ENCODE measurements at places on chromosomes 2 and 18. TPM values are rescaled to one million over a fixed set of nuclear protein-coding genes. Genes with fewer than 3 reads are reported as not detected.

DNA sequence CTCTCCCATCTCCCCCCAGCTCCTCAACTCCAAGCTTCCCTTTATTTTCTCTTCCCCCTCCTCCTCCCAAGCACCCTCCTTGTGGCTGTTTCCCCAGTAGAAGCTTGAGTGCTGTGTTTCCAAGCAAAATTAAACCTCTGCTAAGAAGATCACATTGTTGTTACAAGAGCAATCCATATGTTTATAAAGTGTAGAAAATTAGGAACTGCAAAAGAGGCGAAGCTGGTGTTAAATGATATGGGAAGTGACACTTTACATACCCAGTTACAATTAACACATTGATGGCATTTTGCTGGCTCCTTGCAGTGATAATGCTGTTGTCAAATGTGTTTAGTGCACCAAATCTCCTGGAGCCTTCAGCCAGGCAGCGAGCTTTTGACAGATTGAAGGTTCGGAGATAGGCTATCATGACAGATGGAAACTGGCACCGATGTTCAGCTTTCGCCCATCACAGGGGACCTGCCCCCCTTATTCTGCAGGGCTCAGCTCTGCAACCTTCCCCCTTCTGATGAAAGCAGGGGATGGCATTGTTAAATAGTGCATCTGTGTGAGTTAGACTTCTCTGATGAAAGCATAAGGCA lies 259.8 kb upstream of the ATP5MC3 start:
- no peak for DNase-seq

GRCh38 chr2:65025453-65026123 lies 30.6 kb upstream of the CEP68 start:
- no peak for DNase-seq

DNA sequence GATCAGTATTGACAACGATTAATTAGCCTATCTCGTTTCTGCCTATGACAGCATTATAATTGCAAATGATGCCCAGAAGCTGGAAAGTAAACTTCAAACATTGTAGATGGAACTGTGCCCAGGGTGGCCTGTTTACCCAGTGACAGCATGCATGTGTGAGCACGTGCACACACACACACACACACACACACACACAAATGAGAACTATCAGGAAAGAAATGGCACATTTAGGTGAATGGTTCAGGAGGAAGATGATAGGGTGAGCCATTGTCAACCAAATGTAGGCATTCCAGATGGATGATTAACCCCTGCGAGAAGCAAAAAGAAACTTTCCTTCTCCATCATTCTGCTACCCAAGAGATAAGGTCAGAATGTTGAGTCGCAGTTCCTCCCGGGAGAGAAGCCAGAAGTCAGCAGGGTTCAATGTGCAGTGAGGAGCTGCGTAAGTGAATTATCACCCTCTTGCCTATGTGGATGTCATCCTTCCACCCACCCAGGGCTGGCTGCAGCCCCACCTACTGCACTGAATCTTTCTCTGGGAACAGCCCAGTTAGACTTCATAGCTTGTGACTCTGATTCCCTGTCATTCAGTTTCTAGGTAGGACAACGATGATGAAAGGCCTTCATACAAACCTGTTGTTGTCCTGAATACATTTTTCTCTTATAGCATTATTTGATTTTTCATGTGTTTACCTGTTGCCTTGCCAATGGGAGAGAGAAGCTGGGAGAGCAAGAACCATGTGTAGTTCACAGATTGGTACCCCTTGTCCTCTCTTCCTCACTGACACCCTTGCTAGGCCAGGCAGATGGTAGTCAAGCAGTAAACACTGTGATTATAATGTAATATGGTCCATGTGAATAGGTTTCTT lies 3.5 kb upstream of the APOB start:
- no peak for DNase-seq

DNA sequence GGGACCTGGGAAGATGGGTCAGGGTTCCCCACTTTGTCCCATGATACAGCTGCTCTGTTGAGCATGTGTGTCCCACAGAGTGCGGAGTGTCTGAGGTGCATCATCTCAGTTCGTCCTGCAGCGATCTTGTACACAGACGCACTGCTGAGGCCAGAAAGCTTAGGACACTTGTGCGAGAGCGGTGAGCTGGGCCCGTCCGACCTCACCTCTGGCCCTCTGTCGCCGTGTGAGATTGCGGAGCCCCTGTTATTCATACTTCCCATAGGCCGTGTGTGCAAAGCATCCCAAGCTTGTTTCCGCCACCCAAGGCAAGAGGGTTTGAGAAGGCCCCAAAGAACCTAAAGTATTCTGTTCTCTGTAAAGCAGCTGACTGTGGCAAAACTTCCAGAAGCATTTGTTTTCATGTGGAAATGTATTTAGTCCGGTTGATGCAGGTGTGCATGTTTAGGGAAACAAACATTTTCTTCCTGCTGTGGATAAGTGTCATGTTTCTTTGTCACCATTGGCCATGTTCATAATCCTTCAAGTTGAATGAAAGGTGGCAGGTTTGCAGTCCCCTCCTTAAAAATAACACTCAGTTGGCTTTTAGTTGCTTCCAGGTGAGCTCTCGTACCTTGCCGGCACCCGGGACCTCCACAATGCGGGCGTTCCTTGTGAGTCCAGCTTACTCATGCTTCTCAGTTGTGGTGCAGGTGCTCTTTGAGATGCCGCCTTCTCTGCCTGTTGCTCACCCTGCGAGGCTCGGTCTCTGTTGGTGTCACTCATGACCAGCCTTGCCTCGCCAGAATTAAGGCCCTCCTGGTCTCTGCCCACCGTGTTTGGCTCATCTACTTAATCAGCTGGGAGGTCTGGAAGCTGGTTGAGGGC lies 5.3 kb downstream of the AGAP1 start:
- no peak for DNase-seq

DNA sequence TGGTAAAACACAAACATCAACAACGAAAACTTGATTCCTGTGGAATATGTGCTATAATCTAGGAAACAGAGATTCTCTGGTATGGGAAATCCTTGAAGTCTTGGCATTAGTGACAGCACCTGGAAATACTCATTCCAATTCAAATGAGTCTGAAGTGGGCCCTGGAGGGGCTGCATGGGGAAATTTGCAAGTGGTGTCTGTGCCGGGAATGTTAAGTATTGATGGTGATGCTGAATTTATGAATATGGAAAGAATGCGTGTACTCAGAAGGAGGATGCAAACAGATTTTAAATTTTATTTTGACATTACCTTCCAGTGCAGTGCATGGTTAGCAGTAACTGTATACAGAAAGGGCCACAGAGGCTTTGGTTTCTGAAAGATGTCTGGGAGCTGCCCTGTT lies 37.2 kb downstream of the PTPRM start:
- DNase-seq: no peak

The ALPG gene
- total RNA-seq: not detected

The CLIP4 gene
- 51.1 TPM for total RNA-seq

The MEP1B gene
- not detected for total RNA-seq

The RUFY4 gene
- total RNA-seq: 0.10 TPM

The APCDD1 gene
- total RNA-seq: 125 TPM

- DNase-seq: no peak
Measured at GRCh38 chr2:108968619-108969018, 20.4 kb downstream of the EDAR start.

The IL1RL2 gene
- 6.3 TPM for total RNA-seq

The SH3BP4 gene
- total RNA-seq: 14.6 TPM

- no peak for DNase-seq
Measured at GRCh38 chr2:109264595-109265328, 135.8 kb downstream of the SH3RF3 start.

DNA sequence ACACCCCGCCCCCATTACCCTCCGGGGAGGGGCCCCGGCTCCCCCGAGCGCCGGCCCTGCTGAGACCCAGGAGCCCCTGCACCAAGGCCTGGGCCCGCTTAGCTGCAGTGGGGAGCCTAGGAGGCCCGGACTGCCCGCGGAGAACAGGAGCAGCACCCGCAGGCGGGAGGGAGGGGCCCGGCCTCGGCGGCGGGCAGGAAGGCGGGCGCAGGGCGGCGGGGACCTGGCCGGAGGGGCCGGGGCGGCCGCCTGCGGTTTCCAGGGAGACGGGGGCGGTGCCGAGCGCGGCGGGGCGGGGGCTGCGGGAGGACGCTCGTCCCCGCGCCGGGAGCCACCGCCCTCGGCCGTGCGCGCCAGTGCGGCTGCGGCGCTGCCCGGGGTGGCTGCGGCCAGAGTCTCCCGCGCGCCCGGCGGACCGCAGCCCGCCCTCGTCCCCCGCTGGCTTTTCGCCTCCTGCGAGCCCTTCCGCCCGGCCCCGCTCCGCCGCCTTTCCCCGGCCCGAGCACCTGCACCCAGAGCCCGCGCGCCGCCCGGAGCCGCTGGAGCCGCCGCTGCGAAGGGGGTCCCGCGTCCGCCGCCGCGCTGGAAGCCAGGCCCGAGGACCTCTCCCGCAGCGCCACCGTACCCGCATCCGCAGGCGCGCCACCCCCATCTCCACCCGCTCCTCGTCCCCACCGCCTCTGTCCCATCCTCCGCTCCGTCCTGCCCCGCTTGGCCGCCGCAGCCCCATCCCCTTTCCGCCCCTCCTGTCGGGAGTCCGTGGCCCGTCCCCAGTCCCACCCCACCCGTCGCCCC lies 17.2 kb downstream of the GPC1 start:
- no peak for DNase-seq

DNA sequence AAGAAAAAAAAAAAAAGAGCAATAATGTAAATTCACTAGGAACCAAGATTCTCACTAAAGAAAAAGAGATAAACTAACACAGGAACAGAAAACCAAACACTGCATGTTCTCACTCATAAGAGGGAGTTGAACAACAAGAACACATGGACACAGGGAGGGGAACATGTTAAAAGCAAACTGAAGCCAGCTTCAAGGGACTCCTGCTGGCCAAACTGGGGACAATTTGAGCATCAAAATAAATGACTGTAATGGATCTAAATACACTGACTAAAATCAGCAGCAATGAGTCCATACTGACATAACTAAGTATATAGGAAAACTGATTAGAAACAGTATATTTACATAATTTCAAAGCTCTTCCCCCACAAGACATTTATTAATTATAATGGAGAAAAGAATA lies 73.0 kb downstream of the FARSB start:
- no peak for DNase-seq

The C2orf76 gene
- total RNA-seq: 17.4 TPM

DNA sequence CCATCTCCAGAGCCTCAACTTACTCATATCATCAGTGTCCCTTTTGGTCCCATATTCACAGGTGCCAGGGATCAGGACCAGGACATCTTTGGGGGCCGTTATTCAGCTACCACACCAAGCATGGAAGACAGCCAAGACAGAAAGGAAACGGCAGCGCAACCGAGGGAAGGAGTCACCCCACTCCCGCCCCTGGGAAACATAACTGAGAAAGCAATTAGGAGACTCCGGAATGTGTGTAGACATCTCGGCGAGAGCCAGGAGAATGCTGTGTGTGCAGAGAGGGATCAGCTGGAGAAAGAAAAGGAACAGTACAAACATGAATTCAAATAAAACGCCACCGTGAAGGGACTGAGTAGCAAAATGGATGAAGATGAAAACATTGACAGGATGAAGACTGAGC lies 13.4 kb upstream of the BOK start:
- no peak for DNase-seq

DNA sequence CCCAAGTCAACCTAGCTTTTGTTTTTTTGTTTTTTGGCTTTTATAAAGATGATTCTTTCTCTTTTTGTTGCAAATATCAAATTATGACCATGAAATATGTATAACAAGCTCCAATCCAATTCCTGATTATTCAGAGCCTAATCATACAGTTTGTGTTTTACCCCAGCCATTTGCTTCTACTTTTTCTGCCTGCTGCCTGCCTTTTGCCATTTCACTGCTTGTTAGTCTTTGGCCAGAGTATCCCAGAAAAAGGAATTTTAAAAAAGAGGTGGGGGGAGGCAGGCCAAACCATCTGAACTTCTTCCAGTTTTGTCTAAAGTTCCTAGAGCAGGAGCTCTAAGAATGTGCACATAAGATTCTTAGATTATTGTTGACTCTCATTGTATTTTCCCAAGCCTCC lies 211.9 kb upstream of the VRK2 start:
- no peak for DNase-seq

DNA sequence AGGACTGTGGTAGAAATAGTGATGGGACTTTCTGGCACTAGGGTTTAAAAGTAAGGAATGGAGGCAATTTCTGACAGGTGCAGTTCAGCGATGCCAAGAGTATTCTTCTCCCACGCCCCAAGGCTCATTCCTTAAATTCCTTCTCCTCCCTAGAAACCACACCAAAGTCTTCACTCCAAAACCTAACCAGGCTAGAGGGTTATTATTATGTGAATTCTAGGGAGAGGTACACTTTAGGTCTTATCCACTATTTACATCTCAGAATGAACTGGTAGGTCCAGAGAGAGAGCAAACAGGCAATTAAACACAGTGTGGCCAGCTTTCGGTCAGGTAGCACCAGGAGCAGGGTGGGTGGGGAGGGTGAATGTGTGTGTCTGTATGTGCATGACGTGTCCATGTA lies 11.4 kb downstream of the IL1F10 start:
- DNase-seq: no peak

- no peak for DNase-seq
Measured at GRCh38 chr2:239630618-239631286, 229.9 kb upstream of the HDAC4 start.

DNA sequence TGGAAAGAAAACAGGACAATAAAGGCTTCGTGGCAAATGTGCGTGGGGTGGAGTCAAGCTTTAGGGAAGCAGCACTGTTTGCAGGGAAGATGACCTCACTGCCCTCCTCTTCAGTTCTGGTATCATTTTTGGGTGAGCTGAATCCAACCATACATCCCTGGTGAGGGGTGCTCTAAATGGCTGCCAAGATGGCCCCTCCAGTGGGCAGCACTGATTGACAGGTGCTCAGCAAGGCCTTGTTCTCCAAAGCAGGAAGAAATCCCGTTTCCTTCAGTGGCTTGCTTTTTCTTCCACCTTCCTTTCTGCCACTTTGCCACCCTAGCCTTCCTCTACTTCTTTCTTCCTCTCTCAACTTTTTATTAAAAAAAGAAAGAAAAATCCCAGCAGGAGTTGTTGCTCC lies 132.8 kb upstream of the SP5 start:
- no peak for DNase-seq

DNA sequence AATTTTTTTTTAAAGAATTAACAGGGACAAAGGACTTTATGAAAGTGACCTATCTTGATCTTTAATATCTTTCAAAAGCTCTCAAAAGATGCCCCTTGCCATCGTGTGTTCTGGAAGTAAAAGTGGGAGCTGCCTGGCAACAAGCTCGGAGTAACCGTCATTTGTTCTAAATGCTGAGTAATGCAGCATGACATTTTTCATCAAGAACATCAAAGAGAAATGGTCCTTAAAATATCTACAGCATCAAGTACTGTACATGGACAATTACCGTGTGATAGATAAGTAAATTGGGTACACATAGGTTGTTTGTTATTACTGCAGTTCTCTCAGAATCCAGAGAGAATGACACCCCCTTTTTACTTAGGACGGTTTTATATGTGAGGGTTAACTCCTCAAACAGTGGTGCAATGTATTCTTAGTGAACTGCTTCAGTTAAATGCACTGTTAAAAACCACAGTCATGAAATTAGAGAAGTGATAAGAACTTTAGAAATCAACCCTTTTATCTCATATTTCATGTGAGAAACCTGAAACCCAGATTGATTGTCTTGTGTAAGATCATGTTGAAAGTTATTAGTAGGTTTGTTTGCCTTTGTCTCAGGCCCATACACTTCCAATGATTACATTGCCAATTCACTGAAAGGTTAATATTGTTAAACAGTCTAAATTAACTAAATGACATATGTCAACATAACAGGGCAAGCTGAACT lies 90.6 kb upstream of the HNMT start:
- DNase-seq: no peak

The SLC14A1 gene
- 11.9 TPM for total RNA-seq

All from skin of body (tissue), 3 donors.